ENCODE measurements at places on chromosomes 6 and 20. TPM values are rescaled to one million over a fixed set of nuclear protein-coding genes. Genes with fewer than 3 reads are reported as not detected.

DNA sequence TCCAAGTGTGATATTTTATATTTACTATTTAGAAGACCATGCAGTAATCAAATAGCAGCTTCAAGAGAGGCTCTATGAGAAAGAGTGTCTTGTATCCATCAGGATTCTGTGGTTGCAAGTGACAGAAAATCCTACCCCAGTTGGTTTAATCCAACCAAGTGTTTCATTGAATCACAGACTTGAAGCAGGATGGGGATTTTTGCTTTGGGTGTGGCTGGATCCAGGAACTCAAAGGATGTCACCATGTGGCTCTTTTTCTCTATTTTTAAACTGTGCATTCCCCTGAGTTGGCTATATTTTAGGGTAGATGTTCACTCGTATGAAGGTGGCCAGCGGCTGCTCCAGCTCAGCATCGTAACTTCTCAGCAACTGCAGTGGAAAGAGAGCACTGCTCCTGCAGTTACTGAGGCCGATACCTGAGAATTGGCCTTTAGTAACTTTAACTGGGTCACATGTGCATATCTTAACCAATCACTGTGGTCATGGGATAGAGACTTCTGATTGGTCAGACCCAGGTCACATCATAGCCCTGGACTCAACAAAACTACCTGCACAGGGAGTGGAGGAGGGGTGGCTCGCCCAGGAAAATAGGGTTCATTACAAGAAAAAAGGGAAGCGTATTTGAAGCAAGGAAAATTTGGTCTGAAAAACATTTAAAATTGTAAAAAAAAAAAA, 396.1 kb upstream of the SULF2 start:
- peak; percentile 34 for DNase-seq

- DNase-seq: peak; percentile 71
Measured at GRCh38 chr6:163490826-163491577, 76.5 kb downstream of the QKI start.

- no peak for DNase-seq
Measured at GRCh38 chr6:29744131-29744530, 20.9 kb downstream of the HLA-F start.

GRCh38 chr20:47252879-47253307, 103.6 kb downstream of the ZMYND8 start:
- DNase-seq: no peak

The TBXT gene
- not detected for total RNA-seq

DNA sequence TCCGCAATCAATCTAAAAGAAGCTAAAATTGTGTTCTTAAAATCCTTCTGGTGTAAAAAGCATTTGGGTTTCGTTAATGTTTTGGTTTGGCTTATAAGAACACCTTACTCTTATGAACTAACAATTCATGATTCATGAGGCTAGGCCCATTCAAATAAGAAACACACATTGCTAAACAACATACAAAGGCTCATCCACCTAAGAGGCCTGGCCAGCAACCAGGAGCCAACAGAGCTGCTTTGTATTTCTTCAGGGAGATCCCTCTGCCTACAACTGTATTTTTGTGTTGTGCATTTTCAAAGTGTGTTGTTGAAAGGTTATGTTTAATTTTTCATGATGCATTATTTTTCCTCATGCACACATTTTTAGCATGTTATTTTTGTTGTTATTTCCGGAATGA, 98.6 kb downstream of the PTPRK start:
- no peak for DNase-seq

Data from fibroblast of lung (primary cell).